ENCODE measurements at places on chromosomes 11 and 22.
A peak's percentile ranks its signal among the peaks of the same experiment; 100 is the strongest.

DNA sequence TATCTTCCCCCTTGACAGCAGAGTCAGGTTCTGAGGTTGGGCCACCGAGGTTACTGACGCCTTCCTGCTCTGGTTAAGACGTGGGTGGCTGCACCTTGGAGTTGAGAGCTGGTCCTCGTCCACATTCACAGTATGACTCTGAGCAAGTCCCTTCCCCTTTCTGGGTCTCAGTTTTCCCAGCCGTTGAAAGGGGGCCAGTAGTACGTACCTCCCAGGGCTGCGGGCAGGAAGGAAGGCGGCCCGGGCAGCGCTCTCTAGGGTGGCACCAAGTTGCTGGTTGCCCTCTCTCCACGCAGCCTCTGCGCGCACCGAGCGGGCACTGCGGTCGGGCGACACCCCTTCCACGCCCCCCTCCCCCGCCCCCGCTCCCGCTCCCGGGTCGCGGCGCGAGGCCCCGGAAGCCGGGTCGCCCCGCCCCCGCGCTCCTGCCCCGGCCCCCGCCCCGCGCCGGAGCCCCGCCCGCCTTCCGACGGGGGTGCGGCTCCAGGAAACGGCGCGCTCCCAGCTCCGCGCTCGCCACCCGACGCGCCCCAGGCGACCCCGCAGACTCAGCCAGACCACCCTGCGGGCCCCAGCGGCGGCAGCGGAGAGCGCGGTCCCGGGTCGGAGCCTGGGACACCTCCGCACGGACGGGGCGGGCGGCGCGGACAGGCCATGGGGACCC is at the start of gene EHBP1L1:
TSS of gene EHBP1L1 (plus strand) at position 486 of the 664 bp plus-strand sequence. CDS start 250 bp downstream, outside the sequence.
- no peak for DNase-seq

GRCh38 chr22:29317827-29318454 is 2.4 kb upstream of the RASL10A start:
- DNase-seq: no peak

GRCh38 chr11:122131126-122131525 is 15.1 kb upstream of the BLID start:
- DNase-seq: no peak

DNA sequence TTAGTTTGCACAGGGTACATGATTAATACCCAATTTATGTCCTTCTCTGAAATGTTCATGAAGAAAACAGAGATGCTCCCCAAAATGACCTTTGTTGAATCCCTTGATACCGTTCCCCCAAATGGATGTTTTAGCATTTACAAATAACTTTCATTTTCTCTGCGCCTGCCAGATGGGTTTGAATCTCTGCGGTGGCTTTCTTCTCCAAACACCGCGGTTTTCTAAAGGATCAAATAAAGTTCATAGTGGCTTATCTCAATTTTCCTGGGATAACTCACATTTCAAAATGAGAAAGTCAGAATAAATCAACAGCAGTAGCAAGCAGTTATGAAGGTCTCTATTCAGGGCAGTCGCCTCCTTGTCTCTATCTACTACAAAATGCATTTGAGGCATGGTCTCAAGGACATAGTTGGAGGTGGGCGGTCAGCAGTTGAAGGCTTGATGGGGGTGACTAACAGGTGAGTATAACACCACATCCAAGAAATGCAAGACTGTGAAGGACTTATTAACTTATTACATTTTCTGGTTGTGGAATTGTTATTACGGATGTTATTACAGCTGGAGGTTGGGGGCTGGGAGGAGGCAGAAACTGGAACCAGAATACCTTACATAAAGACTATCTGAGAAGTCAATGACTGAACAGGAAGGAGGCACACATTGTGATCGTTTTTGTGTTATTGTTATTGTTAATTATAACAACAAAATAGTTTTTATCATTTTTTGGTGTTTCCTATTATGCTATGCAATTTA is 1513.3 kb downstream of the FAM181B start:
- DNase-seq: no peak

DNA sequence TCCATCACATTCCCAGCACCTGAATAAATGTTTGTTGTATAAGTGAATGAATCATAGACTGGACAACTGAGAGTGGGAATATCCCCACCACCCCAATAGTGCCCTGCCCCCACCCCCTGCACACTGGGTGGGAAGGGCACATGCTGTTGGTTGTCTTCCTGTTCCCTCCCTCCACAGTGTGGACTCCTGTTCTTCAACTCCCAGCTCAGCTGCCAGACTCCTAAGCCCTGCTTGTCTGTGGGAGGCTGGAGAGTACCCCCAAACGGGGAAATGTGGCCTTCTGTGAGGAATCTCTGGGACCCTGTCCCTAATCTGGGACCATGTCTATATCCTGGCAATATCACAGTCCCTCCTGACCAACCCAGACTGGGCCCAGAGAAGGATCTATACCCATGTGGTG is 5.5 kb upstream of the MYOD1 start:
- no peak for DNase-seq

DNA sequence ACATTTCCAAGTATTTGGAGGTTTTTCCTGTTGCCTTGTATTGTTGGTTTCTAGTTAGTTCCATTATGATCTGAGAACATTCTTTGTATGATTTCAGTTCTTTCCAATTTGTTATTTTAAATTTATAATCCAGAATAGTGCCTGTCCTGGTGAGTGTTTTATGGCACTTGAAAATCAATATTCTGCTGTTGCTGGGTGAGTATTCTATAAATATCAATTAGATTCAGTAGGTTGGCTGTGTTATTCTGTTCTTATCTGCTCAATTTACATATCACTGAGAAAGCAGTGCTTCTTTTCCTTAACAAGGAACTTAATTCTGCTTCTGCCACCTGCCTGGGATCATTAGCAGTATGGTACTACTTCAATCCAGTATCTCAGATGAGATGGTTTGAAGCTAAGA is 123.5 kb downstream of the SNX19 start:
- no peak for DNase-seq

DNA sequence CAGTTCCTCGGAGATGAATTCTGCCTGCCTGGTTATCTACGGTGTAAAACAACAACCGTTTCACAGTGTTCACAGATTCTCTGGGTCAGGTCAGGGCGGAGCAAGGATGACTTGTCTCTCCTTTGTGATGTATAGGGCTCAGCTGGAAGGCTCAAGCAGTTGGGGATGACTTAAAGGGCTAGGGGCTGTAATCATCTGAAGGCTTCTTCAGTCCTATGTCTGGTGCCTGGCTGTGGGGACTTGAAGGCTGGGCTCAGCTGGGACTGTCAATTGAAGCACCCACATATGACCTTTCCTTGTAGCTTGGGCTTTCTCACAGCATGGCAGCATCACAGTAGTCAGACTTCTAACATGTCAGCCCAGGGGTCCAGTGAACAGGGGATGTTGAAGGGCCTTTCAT is 29.3 kb downstream of the EIF3F start:
- no peak for DNase-seq

DNA sequence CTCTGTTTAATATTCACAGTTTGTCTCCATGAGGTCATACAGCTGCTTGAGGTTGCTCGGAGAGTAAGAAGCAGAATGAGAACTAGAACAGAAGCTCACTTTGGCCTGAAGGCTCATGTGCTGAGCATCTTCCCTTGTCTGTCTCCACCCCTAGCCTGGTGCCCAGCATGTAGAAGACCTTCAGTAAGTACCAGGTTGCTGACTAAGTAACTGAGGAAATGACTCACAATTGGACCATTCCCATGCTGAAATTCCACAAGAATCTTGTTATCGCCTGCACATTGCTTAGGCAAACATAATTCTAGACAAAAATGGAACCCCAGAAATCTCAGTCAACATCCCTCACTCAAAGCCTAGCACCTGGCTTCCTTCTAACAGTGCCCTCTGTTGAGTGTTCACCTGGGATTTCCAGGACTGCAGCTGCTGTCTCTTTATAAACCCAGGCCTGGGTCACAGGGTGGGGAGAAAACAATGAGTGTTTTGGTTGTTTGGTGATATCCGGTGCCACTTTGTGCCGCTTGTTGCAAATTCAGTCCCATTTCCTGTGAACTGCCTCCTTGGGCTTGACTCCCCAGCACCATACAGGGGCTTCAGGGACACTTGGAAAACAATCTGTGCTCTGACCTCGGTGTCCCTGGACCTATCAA is 406.8 kb downstream of the ETS1 start:
- DNase-seq: no peak

DNA sequence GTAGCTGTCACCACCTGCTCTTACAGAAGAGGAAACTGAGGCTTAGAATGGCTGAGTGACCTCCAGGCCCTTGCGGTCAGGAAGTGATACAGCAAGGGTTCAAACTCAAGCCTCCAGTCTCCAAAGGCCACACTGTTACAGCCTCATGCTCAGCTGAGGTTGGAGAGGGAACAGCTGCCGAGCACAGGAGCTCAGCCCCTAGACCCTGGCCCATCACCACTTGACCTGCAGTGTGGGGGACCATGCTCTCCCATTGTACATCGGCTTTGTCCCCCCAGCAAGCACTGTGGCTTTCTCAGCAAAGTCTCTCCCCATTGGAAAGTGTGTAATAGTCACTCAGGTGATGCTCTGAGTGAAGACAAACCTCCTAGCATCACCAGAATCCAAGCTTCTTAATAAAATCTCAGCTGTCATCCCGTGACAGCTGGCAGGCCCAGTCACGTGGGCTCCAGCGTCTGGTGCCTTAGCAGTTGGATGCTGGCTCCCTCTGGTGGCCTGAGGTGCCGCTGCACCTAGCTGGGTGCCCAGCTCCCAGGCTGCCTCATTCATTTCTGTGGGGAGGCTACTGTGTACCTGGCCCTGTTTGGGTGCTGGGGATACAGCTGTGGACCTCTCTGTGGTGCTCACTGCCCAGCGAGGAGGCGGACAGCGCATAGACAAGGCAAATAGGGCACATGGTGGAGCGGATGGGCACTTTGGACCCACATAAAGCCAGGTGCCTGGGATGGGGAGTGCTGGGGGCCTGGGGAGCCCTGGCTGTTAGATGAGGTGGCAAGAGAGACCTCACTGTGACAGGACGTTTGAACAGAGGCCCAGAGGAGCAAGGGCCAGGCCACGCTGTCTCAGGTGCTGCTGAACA is 19.1 kb upstream of the MYRF start:
- DNase-seq: peak; percentile 31

DNA sequence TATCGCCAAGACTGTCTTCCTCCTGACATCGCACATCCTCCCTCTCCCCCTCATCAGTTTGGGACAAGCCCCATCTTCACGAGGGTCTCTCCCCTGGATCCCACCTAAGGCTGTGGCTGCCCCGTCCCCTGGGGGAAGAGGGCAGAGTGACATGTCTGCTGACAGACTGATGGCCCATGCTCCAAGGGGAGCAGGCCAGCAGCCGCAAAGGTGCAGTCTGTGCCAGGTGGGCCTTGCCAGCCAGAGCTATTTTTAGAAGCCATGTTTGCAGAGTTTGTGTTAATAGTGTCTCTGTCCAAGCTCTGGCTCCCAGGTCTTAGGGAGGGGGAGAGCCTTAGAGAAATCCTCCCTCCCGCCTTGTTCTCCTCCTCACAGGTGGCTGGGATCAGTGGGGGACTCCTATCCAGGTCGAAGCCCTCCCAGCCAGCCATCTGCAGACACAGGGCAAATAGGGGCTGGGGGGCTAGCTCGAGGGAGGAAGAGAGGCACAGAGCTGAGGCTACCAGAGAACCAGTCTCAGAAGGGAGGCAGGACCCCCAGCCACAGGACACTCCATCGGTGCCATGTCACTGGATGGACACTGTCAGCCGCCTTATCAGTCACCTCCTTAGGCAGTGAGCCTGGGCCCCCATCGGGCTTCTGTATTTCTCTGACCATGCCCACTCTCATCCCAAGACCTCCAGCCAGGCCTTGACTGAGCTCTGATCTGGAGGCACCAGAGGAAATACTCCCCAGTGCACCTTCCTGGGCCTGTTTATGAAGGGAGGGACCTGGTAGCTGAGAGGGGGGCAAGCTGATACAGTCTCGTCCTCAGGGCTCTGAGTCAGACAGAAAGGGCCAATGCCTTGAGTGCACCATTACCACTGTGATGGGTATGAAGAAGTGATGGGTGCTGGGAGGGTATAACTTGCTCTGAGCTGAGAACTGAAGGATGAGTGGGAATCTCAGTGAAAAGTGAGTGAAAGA is 49.3 kb downstream of the CHRDL2 start:
- DNase-seq: peak; percentile 30

DNA sequence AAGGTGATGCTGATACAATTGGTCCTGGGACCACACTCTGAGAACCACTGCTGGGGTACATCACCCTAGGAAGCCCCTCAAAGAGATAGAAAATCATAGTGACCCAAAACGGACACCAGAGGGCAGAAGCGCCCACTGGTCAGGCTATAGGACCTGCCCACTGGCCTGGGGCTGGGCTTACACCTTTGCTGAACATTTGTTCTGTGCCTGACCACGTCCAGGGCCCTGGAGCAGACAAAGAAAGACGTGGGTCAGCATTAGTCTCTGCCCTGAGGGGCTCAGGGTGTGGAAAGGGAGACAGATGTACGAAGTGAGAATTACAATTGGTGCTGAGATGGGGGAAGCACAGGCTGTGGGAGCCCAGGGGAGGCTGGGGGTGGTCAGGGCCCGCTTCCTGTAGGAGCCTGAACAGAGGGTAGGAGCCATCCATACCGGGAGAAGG is 14.4 kb upstream of the SERPINH1 start:
- peak; percentile 23 for DNase-seq

GRCh38 chr11:47272706-47273105 is 2.8 kb downstream of the MADD start:
- no peak for DNase-seq

DNA sequence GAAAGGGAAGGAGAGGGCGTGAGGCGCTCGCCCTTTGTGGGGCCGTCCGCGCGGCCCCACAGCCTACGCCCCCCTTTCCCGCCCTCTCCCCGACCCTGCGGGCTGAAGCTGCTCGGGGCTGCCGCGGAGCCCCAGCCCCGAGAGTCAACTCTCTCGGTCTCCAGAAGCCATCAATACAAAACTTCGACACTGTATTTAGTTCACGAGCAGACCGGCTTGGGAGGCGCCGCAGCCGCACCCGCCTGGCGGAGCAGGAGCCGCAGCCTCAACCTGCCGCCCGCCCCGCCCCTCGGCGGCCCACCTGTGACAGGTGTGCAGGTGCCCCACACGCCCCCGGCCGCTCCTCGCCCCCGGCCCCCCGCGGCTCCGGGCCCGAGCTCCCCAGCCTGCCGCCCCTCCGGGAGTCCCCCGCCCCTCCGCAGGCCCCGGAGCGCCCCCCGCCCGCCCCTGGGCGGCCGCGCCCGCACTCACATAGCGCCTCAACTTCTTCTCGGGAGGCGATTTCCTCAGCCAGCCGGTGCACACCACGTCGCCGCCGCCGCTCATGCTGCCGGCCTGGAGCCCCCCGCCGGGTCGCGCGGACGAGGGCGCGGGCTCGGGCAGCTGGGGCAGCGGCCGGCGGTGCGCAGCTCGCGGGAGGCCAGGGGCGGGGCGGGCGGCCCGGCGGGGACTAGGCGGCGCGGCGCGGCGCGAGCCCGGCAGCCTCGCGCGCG is at the start of gene GAB2:
TSS of gene GAB2 (minus strand) at position 646 of the 713 bp plus-strand sequence. CDS start at position 546, 100 bp downstream.
- peak; percentile 55 for DNase-seq

GRCh38 chr11:17765356-17766072 is 30.9 kb downstream of the KCNC1 start:
- DNase-seq: peak; percentile 40

GRCh38 chr11:660681-661444 is 23.8 kb downstream of the DRD4 start:
- DNase-seq: no peak
